Stimulated activated CD8-positive, alpha-beta memory T cell treated with anti-CD3 and anti-CD28 coated beads, Interleukin-2, amount 100 ng/mL, for 48 hours (primary cell): ENCODE measurements at places on chromosomes 12 and 14.

DNA sequence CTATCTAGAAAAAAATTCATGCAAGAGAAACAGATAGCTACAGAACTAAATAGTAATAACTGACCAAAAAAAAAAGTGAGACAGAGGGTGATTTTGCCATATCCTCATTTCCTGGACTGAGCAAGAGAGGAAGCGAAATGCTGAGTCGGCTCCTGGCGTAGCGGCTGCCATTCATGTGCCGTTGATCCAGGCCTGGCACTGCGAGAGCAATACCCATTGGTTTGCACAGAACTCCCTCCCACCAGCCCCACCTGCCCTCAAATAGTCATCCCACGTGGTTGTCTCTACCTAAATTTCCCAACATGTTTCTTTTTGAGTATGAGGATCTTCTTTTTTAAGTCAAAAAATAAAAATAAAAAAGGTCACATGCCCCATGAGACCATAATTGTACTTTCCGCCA is 9.4 kb upstream of the WNT5B start:
- no peak for DNase-seq

DNA sequence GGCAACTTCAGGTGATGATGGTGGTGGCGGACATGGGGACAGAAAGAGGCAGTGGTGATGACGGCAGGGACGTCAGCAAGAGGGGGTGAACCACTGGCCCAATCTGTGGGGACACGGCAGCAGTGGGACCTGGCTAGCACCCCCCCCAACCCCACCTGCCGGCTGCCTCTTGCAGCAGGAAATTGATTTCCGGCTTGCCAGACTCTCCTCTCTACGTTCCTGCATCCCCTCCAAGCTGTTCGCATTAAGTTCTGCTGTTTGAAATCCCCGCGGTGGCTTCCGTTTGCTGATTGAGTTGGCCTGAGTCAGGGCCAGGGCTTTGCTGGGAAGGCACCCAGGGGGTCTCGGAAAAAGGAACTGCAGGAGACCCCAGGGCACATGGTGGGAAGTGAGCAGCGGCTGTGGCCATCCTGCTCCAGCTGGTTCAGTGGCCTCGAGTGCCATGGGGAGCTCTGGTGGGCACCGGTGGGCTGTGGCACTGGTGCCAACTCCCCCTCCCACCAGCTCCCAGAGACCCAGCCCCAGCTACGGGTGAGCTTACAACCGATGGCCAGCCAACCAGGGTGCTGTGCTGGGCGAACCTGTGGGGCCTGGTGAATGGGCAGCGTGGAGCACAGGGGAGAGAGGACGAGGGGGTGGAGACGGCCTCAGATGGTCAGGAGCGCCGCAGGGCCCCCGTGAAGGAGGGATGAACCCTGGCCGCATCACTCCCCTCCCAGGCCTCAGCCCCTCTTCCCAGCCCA is 14.6 kb upstream of the NUDT14 start:
- DNase-seq: no peak

- DNase-seq: no peak
These were observed 73.8 kb downstream of the DIO3 start for GRCh38 chr14:101634850-101635748.

GRCh38 chr12:53419756-53420155 is 3.9 kb upstream of the AMHR2 start:
- DNase-seq: no peak

DNA sequence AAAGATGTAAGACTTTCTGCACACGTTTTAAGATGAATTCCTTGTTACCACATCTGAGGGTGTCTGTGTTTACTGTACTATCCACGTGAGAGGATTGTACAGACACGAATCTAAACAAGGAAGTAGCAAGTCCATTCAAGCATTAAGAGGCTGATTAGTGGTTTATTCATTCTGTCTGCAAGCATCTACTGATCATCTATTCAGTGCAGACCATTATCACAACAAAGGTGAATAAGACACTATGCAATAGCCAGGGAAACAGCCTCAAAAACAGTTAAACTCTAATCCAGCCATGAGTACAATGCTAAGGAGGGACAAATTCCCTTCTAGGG is 111.6 kb upstream of the PZP start:
- DNase-seq: no peak

GRCh38 chr12:2679816-2680675 is 114.7 kb upstream of the FKBP4 start:
- DNase-seq: no peak

DNA sequence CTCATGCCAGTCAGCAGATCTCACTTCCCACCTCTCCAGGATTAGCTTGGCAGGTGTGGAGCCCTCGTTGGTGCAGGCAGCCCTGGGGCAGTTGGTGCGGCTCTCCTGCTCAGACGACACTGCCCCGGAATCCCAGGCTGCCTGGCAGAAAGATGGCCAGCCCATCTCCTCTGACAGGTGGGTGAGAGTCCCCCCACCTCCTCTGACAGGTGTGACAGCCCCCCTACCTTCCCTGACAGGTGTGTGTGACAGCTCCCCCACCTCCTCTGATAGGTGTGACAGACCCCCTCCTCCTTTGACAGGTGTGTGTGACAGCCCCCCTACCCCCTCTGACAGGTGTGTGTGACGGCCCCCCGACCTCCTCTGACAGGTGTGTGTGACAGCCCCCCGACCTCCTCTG is 26.3 kb downstream of the PAPLN start:
- DNase-seq: no peak

- DNase-seq: no peak
These were observed 176.7 kb downstream of the NUAK1 start for GRCh38 chr12:105961821-105962671.

DNA sequence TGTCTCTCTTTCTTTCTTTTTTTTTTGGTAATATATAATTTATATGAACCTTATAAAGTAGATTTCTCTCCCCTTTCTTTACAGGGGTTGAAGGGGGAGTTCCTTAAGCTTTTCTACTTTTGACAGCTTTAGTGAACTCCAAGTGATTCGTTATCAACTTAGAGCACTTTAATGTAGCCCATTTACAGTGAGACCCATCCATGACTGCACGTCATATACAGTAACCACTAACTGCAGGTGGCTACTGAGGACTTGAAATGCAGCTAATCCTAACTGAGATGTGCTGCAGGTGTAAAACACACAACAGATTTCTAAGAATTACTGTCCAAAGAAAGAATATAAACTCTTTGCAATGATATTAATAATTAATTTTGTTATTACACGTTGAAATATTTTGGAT is 582 bp downstream of the LRRIQ1 start:
- DNase-seq: no peak

DNA sequence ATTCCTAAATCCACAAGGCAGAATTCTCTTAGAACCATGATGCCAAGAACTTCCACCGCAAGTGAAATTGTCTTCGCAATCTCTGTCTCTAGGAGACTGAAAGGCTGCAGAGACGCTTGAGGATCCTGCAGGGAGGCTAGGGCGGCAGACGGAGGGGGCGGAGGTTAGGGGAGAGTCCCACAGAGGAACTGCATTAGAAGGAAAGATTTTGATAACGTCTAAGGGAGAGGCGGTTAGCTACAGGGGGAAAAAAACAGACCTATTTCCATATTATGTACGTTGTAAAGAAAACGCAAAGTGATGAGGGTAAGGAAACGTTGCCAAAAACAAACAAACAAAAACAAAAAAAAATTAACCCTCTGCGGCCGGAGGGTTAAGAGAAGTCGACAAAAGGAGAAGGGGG is 595 bp downstream of the KLHL28 start:
- peak; percentile 33 for DNase-seq

GRCh38 chr14:102159841-102160240 is 20.1 kb downstream of the WDR20 start:
- no peak for DNase-seq

DNA sequence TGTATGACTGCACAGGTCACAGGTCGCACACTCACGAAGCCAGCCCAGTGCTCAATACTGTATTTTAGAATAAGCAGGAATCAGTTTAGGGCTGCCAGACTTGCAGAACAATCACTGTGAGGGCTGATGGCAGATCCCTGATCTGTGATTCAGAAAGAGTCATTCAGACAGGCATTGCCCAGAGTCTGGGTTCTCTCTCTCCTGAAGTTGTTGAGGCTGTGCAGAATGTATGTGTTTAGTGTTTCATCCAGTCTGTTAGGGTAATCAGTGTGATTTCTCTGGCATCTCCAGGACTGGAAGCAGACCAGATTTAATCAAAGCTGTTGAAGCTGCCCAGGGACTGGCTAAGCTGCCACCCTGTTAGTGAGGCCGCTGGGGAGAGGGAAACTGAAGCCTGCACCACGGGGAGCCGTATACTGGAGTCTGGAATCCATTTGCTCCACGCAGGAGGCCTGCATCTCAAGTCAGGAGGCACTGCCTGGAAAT is 69.3 kb downstream of the ETV6 start:
- no peak for DNase-seq
